NCI-H1436 (cell line): ENCODE measurements at places on chromosomes 7 and 10.

DNA sequence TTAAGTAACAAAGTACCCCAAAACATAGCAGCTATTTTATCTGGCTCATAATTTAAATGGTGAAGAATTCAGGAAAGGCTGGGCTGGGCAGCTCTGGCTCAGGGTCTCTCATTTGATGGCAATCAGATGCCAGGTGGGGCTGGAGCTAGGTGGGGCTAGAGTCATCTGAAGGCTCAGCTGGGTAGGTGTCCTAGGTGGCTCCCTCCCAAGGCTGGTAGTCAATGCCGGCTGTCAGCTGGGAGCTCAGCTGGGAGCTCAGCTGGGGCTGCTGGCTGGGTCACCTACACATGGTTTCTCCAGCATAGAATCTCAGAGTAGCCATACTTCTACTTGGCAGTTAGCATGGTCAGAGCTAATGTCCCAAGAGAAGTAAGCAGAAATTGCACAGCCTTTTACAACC is 34.1 kb downstream of the OSBPL3 start:
- no peak for DNase-seq

DNA sequence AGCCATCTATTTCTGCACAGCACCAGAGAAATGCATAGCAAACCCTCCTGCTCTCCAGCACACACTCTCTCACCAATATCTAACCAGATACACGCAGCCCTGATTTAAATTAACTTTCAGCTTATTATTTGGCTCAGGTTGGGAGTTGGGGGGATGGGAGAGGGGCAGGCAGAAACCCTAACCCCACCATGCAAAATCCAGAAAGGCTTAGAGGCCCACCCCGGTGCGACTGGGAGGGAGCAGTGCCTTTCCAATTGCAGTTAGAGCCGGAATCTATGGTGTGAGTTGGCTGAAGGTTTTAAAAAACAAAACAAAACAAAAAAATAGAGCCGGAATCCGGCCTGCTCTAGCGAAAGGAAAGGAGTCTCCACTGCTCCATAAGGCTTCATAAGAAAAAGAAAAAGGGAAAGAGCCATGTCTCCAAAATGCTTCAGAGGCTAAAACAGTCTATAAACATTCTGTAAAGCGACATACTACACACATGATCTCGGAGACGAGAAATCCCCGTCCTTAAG is 2.9 kb downstream of the IGF2BP3 start:
- DNase-seq: no peak

- DNase-seq: no peak
Measured at GRCh38 chr7:120833546-120833945, 24.4 kb downstream of the TSPAN12 start.

- no peak for DNase-seq
Measured at GRCh38 chr7:116259156-116259870, 49.0 kb downstream of the TES start.

- no peak for DNase-seq
Measured at GRCh38 chr7:23332910-23333612, 33.9 kb downstream of the MALSU1 start.

GRCh38 chr7:29102558-29103151 is 43.7 kb downstream of the CPVL start:
- DNase-seq: peak; percentile 65

GRCh38 chr7:10463701-10464100 is 510.0 kb upstream of the PHF14 start:
- DNase-seq: no peak

DNA sequence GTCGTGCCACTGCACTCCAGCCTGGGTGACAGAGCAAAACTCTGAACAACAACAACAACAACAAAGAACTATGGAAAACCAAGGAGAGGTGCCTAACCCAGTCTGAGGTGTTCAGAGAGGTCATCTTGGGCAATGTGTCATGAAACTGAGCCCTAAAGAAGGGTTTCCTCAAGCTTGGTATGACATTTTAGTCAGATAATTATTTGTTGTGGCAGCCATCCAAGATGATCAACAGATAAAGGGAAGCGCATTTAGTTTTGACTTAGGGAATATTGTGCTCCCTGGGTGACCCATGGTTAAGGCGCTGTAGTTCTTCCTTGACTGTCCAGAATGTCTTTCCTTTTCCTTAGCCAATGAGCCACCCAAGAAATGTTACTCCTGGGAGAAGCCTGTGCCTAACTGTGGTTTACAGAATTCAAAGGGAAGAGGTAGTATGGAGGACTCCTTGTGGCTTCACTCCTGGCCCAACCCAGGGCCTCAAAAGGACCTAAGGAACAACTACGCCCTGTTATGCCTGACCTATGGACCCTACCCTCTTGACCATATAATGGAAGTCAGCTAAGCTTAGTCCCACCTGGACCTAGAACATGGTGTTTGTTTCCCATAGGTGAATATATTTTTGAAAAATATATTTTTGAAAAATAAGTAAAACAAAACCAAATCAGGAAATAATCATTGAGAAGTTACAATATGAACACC is 42.4 kb downstream of the TPST1 start:
- DNase-seq: no peak

- DNase-seq: no peak
Measured at GRCh38 chr7:1743481-1744230, 73.6 kb downstream of the ELFN1 start.

DNA sequence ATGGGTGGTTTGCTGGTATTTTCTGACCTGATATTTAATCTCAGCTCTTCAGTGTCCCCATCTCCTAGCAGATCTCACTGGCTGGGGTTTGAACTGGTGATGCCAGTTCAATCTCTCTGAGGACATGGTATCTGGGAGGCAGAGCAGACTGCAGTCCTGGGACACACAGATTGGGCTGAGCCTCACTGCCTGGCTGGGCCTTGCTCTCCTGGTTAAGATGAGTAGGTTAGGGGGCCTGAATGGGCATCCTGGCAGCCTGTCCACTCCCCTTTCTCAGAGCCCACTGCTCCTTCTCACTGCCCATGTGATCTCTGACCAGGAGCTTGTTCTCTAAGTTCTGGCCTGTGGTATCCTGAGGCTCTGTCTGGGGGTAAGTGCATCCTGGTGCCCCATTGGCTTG is 363.4 kb downstream of the GLRX3 start:
- DNase-seq: no peak

- DNase-seq: no peak
Measured at GRCh38 chr7:132685277-132685676, 109.0 kb upstream of the PLXNA4 start.

DNA sequence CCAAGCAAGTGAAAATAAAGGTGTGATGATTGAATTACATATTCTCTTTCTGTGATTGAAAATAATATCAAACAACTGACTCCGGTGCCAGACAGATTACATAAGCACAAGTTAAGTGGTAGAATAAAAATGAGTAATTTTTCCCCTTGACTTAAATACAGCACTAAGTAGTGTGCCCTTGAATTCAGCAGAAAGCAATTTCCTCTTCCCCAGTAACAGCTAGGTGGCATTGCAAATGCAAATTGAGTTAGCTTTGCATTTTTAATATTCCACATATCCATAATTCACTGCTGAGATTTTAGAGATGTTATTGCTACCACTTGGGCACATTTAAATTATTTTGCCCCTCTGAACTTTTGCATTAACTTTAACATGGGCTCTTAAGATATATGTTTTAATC is 89.8 kb upstream of the NPVF start:
- peak; percentile 44 for DNase-seq

- no peak for DNase-seq
Measured at GRCh38 chr10:25191162-25191895, 16.5 kb downstream of the GPR158 start.

- no peak for DNase-seq
Measured at GRCh38 chr10:63155388-63156020, 22.4 kb downstream of the NRBF2 start.

DNA sequence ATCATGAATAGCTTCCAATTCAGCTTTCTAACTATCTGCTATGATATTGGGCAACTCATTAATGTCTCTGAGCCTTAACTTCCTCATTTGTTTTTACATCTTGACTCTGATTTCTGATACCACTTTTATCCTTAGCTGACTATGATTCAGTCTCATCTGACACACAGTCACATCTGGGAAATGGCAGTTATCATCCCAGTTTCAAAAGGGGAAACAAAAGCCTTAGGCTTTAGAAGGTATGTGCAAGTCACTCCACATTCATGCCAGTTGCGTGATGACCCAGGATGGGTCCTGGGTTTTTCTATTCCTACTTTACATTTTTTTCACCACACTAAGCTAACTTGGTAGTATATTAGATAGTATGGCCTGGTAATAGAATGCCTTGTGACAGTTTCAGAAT is 12.7 kb downstream of the SCIN start:
- DNase-seq: no peak

GRCh38 chr7:143496263-143496662 is 18.6 kb downstream of the TAS2R41 start:
- DNase-seq: no peak

GRCh38 chr7:88357294-88357693 is 50.6 kb upstream of the STEAP4 start:
- no peak for DNase-seq

DNA sequence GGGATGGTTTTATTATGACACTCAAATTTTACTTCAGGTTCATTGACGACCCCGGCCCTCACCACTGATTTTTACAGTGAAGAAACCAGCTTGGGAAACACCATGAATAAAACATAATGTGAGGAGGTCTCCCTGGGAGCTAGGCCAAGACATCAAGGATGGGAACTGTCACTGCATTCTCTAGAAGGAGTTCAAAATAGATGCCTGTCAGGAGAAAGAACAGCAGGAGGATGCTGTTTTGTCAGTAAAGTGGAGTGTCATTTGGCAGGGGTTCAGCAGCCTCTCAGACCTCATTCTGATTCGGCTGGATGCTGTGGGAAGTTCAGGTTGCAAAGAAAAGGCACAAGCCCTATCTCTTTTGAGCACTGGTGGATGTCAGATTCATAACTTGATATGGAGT is 360.3 kb upstream of the C7orf33 start:
- DNase-seq: no peak

- DNase-seq: no peak
Measured at GRCh38 chr7:143046426-143046851, 5.7 kb upstream of the OR6V1 start.

GRCh38 chr10:42984035-42984610 is 92.7 kb upstream of the RET start:
- DNase-seq: no peak

GRCh38 chr10:129085811-129086210 is 381.2 kb upstream of the MGMT start:
- DNase-seq: no peak

DNA sequence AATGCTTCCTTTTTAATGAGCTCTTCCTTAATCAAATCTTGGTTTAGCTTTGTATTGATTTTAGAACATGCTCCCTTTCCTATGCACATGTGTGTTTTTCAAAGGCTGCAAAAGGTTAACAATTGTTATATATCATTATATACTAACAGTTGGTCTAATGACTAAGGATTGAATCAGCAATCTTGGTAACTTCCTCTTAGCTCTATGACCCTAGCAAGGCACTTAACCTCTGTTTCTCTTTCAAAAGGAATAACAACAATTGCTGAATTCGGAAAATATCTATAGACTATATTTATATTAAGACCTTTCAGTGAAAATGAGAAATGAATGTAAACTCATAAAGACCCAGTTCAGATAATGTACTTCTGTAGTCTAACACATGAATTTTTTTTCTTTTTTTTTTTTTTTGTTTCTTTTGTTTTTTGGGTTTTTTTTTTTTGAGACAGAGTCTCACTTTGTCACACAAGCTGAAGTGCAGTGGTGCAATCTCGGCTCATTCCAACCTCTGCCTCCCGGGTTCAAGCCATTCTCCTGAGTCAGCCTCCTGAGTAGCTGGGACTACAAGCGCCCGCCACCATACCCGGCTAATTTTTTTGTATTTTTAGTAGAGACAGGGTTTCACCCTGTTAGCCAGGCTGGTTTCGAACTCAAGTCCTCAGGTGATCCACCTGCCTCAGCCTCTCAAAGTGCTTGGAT is 48.8 kb downstream of the HOXA1 start:
- no peak for DNase-seq

- no peak for DNase-seq
Measured at GRCh38 chr10:132173185-132173584, 13.6 kb upstream of the DPYSL4 start.

DNA sequence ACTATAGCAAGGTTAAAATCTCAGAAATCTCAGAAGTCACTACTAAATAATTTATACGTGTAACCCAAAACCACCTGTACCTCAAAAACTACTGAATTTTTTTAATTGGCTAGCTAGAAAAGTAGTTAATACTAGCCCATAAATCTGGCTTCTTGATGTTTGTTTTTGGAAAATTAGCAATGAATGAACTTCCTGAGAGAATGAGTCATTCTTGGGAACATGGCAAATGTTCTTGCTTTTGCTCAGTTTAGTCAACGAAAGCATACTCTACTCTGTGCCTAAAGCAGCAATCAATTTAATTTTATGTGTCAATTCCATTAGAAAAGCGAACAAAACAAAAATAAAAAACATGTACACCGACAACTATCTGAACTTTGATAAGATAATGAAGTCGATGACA is 69.2 kb downstream of the SEMA3E start:
- DNase-seq: no peak

DNA sequence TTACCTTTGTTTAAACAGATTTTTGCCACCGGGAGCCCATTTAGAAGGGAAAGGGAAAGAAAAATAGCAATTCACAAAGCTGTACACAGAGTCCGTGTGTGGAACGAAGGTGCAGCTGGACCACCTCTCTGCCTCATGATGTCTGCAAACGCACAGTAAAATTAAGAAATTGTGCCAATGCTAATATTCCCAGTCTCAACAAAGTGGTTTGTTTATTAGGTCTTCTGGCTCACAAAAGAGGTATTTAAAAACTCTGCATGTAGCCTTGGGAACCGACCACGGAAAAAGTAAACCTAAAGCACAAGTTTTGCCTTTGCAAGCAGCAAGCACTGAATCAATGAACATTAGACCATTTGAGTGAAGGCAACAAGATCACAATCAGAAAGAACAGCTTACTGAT is 57.7 kb downstream of the CREB3L2 start:
- DNase-seq: no peak

DNA sequence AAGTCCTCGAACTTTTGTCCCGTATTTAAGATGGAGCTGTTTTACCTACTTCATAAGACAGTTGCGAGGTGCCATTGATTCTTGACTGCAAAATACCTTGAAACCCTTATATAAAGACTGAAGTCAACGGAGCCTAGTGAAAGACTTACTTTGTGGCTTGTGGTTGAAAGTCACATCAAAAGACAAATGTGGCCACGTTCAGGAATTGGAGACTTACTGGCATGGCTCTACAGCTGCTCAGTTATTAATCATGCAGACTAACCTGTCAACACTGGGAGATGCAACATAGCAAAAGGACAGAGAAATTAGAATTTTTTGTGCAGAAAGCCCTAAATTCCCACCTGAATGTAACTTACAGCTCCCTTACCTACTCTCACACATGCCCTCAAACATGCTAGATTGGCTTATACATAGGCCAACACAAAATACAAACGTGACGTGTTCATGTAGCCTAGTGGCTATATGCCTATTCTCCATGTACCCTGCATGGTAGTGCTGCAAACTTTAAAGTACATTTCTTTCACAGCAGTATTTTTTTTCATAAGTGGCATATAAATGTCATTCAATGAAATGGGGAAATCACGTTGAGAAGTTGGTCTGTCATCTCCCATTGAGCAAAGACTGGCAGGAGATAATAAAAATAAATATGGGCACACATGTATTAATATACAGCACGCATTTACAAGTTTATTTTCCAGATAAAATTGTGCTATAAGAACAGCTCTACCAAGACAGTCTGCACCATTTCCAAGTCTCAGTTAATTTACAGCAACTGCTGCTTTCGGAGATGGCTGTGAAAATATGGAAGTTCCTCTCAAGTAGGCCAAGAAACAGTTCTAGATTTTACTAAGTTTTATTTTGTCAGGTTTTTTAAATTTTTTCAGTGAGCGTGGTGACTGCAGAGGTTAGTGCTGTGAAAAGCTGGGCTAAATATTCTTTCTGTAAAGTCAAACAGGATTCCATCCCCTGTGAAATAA is 170.4 kb upstream of the C7orf33 start:
- no peak for DNase-seq

- DNase-seq: no peak
Measured at GRCh38 chr10:16646181-16647059, 124.7 kb upstream of the C1QL3 start.
